ENCODE measurements at places on chromosomes 2 and 18. TPM values are rescaled to one million over a fixed set of nuclear protein-coding genes. Genes with fewer than 3 reads are reported as not detected.

The PARD6G gene
- 10.4 TPM for total RNA-seq

The ATIC gene
- total RNA-seq = 40.9 TPM

The SLC38A11 gene
- total RNA-seq = 4.2 TPM

The MYCN gene
- 5.0 TPM for total RNA-seq

The SPHKAP gene
- not detected for total RNA-seq

The GAREM1 gene
- total RNA-seq = 25.1 TPM

The ZNF512 gene
- 50.4 TPM for total RNA-seq

The SERPINB7 gene
- total RNA-seq = not detected

The SLC40A1 gene
- 51.1 TPM for total RNA-seq

The POTEJ gene
- not detected for total RNA-seq

The OXER1 gene
- total RNA-seq = 1.5 TPM

The MLPH gene
- total RNA-seq = 41.4 TPM

The EPAS1 gene
- 191 TPM for total RNA-seq

The KCNIP3 gene
- total RNA-seq = 39.1 TPM

The HRH4 gene
- total RNA-seq = 0.60 TPM

The PLA2R1 gene
- total RNA-seq = 19.4 TPM

The SCN2A gene
- total RNA-seq = 0.30 TPM

The KIAA1328 gene
- total RNA-seq = 53.3 TPM

The APOB gene
- total RNA-seq = 3.7 TPM

The TGOLN2 gene
- 96.9 TPM for total RNA-seq

The ZNF236 gene
- 36.3 TPM for total RNA-seq

The MGAT4A gene
- 18.8 TPM for total RNA-seq

The GREB1 gene
- total RNA-seq = 8.1 TPM

The COLEC12 gene
- total RNA-seq = 21.8 TPM

The CD8A gene
- 1.1 TPM for total RNA-seq

The SNTG2 gene
- total RNA-seq = 39.8 TPM

The MROH2A gene
- not detected for total RNA-seq

The VIT gene
- 55.2 TPM for total RNA-seq

The TWIST2 gene
- 111 TPM for total RNA-seq

The IL36A gene
- not detected for total RNA-seq

The RGPD3 gene
- 0.30 TPM for total RNA-seq

The WNT10A gene
- 1.3 TPM for total RNA-seq

The NPPC gene
- total RNA-seq = not detected

The LYPD6 gene
- 10.7 TPM for total RNA-seq

The ABHD1 gene
- 0.44 TPM for total RNA-seq

The GKN1 gene
- total RNA-seq = not detected

The CRYGC gene
- total RNA-seq = not detected

The MEIS1 gene
- 14.7 TPM for total RNA-seq

The HAAO gene
- total RNA-seq = 5.9 TPM

The TUBB8B gene
- not detected for total RNA-seq

The TDRD15 gene
- total RNA-seq = not detected

The OSBPL1A gene
- 90.9 TPM for total RNA-seq

The MYO3B gene
- total RNA-seq = 0.39 TPM

The MARCO gene
- total RNA-seq = 59.4 TPM

The MFSD6 gene
- total RNA-seq = 96.6 TPM

The CELF4 gene
- total RNA-seq = not detected

The CABYR gene
- total RNA-seq = 1.5 TPM

All from tibial nerve (tissue), 4 donors.